Globus pallidus (tissue), 1 donor: ENCODE measurements at places on chromosomes 3 and 15.

GRCh38 chr3:59456852-59457485, 407.1 kb upstream of the CFAP20DC start:
- DNase-seq: no peak

GRCh38 chr3:149605902-149606301, 51.9 kb downstream of the WWTR1 start:
- no peak for DNase-seq

GRCh38 chr15:25960273-25960672, 97.1 kb upstream of the ATP10A start:
- no peak for DNase-seq

DNA sequence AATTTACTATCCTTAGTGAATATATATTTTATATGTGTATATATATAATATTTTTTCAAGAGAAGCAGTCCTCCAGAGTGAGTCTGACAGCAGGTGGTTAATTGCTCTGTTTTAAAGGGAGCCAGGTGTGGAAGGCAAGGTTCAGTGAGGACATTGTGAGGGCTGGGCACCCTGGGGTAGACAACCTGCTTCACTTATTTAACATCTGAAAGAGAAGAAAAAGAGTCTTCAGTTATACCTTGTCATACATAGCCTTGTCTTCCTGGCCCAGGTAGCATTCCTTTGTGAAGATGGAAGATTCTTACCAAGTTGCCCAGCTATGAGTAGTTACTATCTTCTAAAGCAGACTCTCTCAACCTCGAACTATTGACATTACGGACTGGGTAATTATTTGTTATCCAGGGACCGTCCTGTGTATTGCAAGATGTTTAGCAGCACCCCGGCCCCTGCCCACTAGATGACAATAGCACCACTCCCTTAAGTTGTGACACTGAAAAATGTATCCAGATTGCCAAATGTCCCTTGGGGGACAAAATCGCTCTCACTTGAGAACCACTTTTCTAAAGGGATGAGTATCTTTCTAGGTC, 336.0 kb upstream of the TRIM42 start:
- DNase-seq: no peak

DNA sequence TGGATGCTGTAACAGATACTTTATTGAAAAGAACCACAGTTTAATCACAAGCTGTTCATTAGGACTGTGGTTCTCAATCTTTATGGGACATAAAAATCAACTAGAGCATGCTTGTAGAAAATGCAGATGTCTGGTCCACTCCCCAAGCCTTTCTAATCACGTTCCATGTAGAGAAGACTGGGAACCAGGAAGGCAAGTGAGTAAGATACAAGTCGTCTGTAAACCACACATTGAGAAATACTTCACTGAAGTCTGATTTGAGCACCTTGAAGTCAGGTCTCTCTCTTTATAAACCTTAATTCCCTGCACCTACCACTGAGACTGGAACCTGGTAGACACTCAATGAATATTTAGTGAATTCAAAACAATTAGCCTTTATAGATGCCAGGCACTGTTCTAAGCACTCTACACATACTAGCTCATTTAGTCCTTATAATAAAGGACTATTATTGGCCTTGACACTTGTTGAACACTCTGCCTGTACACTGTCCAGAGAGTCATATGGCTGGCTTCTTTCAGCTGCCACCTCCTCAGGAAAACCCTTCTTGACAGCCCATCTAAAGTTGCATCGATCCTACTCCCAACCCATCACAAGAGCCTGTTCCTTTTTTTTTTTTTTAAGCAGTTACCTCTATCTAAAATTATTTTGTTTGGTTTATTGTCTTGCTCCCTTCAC, 59.0 kb upstream of the CMSS1 start:
- no peak for DNase-seq

DNA sequence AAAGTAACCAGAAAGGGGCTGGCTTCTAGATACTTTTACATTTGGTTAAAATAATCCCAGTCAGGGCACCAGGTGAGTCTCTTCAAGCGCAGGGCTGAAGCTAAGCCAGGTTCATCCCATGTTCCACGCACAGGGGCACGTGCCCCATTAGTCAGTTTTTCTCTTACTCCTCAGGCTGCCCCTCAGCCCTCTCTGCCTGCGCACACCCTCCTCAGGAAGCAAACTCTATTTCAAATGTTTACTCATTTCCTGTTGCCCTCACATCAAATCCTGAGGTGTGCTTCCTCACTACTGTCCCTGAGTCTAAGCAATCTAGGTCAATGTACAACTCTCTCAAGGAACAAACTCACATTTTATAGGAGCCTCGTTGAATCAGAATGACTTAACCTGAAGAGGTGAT, 48.5 kb downstream of the THBS1 start:
- DNase-seq: no peak

- DNase-seq: no peak
Measured at GRCh38 chr3:165446555-165446954, 250.4 kb upstream of the SLITRK3 start.

GRCh38 chr3:127630811-127631714, 2.1 kb downstream of the PODXL2 start:
- no peak for DNase-seq

DNA sequence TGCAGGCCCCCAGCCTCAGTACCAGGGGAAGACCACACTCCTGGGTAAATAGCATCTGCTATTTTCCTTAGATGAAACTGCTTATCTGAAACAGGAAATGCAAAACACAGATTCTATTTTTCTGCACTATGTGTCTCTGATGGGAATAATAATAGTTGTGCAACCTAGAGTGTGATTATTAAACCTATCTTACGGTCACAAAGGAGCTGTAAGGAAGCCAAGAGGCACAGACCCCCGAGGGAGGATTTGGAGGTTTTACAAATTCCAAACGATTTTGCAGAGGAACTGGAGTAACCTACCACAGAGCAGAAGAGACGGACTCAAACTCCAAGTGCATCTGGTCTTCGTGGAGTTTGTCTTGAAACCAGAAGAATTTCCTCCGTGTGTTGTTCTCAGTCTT, 14.1 kb upstream of the APOD start:
- DNase-seq: no peak
